A375 (cell line): ENCODE measurements at places on chromosomes 1 and 21. TPM values are rescaled to one million over a fixed set of nuclear protein-coding genes. Genes with fewer than 3 reads are reported as not detected.

GCLM gene
- total RNA-seq = 4.8 and 5.3 TPM in 2 replicates

LYPLAL1 gene
- 15.9 and 23.7 TPM in 2 replicates for total RNA-seq

OPTC gene
- not detected in 2 replicates for total RNA-seq

HSD3B2 gene
- 0.37 TPM in 1 of 2 replicates, not detected in the other for total RNA-seq

SPATA17 gene
- 1.8 and 2.4 TPM in 2 replicates for total RNA-seq

LSM10 gene
- 10.7 and 18.4 TPM in 2 replicates for total RNA-seq

OLFML2B gene
- 0.16 and 0.34 TPM in 2 replicates for total RNA-seq

SYNC gene
- 8.9 and 12.4 TPM in 2 replicates for total RNA-seq

THEM5 gene
- not detected in 2 replicates for total RNA-seq

RCAN3 gene
- total RNA-seq = 18.4 and 28.1 TPM in 2 replicates

TMEM61 gene
- 0.42 TPM in 1 of 2 replicates, not detected in the other for total RNA-seq

SH2D2A gene
- 1.0 and 1.8 TPM in 2 replicates for total RNA-seq

FCGR1A gene
- total RNA-seq = not detected in 2 replicates

APCS gene
- total RNA-seq = not detected in 2 replicates

SPRR1A gene
- total RNA-seq = not detected in 2 replicates
